ENCODE measurements at places on chromosomes 12 and 14.

DNA sequence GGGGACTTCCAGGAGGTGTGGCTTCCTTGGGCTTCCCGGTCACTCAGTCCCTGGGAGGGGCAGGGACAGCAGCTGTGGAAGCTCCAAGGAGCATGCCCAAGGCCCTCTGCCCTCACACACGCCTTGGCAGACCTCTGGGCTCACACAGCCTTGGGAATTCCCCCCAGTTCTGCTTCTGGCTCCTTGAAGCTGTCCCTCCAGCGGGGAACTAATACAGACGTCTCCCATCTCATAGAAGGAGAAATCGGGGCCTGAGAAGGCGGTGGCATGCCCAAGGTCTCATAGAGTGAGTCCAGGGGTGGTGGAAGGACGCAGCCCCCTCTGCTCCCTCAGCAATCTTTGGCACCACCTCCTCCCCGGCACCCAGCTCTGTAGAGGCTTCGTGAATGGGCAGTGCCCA, 15.7 kb upstream of the TMEM119 start:
- no peak for DNase-seq

DNA sequence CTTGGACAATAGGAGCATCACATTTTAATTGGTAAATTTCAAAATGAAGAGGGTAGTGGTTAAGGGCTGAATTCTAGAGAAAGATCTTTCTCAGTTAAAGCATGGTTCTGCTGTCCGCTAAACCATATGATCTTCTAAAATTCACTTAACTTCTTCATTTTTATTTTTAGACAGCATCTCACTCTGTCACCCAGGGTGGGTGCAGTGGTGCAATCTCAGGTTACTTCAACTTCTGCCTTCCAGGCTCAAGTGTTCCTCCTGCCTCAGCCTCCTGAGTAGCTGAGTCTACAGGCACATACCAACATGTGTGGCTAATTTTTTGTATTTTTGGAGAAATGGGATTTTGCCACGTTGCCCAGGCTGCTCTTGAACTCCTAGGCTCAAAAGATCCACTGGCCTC, 226.7 kb upstream of the ABCD2 start:
- no peak for DNase-seq

GRCh38 chr14:73234029-73234428, 3.3 kb upstream of the PAPLN start:
- no peak for DNase-seq

- no peak for DNase-seq
Measured at GRCh38 chr12:79115743-79116142, 251.2 kb downstream of the SYT1 start.

- no peak for DNase-seq
Measured at GRCh38 chr12:49253033-49253623, 11.8 kb upstream of the TUBA1C start.

DNA sequence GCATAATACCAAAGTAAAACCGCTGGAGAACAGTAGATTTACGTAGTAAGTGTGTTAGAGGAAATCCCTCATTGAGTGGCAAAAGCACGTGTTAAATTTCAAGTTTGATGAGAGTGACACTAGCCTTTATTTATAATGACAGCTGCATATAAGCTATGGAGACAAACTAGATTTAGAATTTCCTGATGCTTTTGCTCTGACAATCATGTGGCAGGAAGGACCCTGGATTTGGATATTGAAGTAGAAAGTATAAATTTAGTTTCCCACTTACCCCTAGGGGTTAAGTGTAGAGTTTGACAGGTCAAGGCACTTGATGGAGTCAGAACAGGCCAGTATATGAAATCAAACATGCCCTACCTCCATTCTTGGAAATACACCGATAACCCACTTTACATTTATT, 983.1 kb downstream of the FLRT2 start:
- no peak for DNase-seq

DNA sequence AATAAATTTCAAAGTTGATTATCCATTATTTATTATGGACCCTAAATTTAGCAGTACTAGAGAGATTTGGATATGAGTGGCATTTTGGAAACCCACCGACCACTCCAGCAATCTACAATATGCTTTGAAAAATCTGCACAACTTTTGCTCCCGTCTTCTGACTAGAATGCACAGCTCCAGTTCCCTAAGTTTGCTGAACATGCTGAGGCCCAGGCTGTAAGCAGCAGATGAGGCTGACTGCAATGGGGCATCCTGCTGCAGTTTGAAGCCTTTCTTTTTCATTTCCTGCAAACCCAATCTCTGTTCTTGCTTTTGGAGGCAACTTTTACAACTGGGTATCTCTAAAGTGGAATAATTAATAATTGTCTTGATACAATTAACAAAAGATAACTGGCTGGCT, 405.8 kb downstream of the ATP23 start:
- no peak for DNase-seq

- no peak for DNase-seq
Measured at GRCh38 chr14:68806526-68807147, 13.8 kb upstream of the ZFP36L1 start.

- peak; percentile 31 for DNase-seq
Measured at GRCh38 chr14:102819176-102819628, 42.0 kb downstream of the TRAF3 start.

GRCh38 chr14:55131370-55132137, 2.5 kb downstream of the LGALS3 start:
- DNase-seq = no peak

GRCh38 chr12:55659486-55660385, 23.0 kb downstream of the OR10P1 start:
- DNase-seq = no peak

DNA sequence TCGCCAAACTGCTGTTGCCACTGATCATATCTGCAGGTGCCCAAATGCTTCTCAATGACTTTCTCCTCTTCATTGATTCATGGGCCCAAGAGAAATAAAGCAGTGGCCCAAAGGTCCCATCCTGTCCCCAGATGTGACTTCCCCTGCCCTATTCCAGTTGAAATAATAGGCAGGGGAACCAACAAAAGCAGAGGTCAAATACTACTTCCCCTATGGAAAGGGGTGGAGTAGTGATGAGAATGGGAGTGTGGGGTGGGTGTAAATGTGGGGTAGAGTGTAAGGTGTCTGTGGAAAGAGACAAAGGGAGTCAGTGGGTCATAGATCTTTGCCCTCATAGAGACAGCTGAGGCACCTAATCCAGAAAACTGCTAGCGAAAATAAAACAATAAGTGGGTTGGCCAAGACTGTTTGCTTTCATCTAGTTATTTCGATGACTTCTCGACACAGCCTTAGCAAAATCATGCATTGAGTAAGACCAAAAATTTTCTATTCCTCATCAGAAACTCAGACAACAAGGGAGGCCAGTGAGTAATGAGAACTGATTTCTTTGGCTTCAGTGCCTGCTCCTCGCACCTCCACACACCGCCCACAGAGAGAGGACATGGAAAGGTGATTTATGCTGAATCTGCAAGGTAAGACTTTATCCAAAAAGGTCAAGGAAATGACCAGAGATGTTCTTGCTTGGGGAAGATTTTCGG, 10.9 kb upstream of the IL22 start:
- DNase-seq = no peak

DNA sequence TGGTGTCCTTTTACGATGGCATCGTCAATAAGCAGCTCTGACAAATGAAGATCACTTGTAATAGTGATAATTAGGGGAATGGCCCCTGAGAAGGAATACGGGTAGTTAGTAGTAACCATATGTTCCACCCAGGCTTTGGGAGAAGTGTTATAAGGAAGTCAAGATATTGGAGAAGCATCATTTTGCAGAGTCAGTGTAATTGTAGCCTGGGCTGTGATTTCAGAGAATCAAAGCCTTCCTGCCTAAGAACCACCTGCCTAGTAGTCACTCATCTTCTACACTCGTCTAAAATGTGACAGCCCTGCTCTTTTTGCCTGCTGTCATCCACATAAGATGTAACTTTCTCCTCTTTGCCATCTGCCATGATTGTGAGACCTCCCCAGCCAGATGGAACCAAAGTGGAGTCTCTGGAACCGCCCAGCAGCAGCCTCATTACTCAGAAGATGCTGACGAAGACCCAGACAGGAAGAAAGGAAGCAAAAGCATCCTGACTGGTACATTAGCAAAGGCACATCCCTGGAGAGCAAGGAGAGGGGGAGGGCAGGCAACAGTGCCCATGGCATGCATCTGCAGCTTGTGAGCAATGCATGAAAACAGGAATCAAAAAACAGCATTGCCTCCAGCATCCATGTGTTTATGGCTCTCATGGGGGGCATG, 12.6 kb upstream of the EDDM3A start:
- no peak for DNase-seq

GRCh38 chr14:34650786-34651584, 21.0 kb upstream of the SNX6 start:
- DNase-seq = no peak

- DNase-seq = no peak
Measured at GRCh38 chr12:76866726-76867125, 12.1 kb downstream of the CSRP2 start.

DNA sequence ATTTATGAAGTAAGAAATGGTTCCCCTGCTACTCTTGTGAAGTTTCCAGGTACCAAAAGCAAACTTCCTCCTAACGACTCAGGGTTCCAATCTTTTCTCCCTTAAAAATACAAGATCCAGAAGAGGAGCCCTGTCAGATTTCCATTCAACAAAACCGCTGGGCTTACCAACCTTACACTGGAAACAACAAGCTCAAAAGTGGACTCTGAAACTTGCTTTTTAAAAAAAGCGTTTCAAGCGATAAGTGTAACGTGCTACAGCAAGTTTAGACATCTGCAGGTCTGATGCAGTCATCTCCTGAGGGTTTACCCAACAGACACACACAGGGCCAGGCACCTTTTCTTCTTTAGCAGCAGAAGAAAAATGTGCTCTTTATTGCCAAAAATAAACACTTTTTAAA, 6.9 kb upstream of the CREBL2 start:
- no peak for DNase-seq

- no peak for DNase-seq
Measured at GRCh38 chr12:65596514-65597091, 227.7 kb upstream of the HMGA2 start.

Measured in stimulated activated CD8-positive, alpha-beta memory T cell treated with anti-CD3 and anti-CD28 coated beads, Interleukin-7, amount 100 ng/mL, for 4 hours (primary cell).